ENCODE measurements at places on chromosomes 1 and 21.
A peak's percentile ranks its signal among the peaks of the same experiment; 100 is the strongest.

- no peak for DNase-seq
Measured at GRCh38 chr1:213474054-213474453, 423.0 kb downstream of the RPS6KC1 start.

DNA sequence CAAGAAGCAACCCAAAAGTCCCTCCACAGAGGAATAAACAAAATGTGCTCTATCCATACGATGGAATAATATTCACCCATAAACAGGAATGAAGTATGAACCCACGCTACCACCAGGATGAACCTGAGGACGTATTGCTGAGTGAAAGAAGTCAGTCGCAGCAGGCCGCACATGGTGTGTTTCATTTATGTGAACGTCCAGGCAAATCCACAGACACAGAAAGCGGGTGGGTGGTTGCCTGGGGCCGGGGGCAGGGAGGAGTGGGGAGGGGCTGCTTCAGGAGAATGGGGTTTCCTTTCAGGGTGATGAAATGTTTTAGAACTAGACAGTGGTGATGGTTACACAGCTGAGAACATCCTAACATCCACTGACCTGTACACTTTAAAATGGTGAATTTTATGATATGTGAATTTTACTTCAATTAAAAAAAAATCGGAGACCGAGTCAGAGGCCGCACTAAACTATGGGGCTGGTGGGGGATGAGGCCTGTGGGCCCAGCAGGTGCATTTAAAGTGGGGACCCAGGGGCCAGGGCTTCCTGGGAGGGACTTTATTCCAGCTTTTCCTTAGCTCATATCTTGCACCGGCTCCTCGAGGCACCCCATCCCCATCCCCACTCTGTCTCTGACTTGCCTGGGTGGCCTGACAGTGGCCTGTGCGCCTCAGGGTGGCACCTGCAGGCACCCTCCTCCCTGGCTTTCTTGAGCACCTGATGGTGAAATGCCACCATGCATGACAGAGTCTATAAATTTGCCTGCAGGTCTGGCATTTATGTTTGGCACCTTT is 392.6 kb upstream of the VAMP3 start:
- DNase-seq = no peak

DNA sequence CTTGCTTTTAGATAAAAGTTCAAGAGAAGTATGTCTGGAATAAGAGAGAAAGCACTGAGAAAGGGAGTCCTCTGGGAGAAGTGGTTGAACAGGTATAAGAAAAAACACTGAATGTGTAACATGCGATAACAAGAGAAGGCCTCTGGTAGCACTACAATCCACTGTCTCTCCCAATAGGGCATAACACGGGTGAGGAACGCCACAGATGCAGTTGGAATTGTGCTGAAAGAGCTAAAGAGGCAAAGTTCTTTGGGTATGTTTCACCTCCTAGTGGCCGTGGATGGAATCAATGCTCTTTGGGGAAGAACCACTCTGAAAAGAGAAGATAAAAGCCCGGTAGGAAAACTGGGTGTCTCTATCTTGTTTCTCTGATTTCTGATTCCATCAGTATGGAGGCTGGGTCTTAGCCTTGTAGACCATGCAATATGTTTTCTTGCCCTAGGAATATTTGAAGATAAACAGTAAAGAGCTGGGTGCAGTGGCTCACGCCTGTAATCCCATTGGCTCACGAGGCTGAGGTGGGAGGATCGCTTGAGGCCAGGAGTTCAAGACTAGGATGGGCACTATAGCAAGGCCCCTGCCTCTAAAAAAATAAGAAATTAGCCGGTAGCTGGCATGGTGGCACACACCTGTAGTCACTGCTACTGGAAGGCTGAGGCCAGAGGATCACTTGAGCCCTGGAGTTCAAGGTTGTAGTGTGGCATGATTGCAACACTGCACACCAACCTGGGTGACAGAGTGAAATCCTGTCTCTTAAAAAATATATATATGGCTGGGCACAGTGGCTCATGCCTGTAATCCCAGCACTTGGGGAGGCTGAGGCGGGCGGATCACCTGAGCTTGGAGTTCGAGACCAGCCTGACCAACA is 40.4 kb downstream of the DAP3 start:
- peak; percentile 39 for DNase-seq

GRCh38 chr1:235640580-235640979 is 9.0 kb downstream of the GNG4 start:
- no peak for DNase-seq

- no peak for DNase-seq
Measured at GRCh38 chr1:93763704-93764365, 82.2 kb upstream of the BCAR3 start.

DNA sequence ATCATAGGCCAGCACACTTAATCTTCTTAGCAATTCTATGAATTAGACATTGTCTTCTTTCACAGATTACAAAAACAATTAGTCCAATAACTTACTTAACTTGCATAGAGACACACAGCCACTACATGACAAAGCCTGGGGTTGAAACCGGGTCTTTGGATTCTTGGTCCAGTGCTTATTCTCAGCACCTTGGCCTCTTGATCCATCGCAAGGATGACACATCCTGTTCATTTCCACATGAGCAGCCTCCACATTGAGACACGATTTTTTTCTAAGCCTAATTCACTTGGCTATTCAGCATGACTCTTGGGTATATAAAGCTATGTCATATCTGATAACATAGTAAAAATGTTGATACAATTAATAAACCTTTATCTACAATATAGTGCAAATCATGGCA is 221.0 kb upstream of the FOXD3 start:
- no peak for DNase-seq

DNA sequence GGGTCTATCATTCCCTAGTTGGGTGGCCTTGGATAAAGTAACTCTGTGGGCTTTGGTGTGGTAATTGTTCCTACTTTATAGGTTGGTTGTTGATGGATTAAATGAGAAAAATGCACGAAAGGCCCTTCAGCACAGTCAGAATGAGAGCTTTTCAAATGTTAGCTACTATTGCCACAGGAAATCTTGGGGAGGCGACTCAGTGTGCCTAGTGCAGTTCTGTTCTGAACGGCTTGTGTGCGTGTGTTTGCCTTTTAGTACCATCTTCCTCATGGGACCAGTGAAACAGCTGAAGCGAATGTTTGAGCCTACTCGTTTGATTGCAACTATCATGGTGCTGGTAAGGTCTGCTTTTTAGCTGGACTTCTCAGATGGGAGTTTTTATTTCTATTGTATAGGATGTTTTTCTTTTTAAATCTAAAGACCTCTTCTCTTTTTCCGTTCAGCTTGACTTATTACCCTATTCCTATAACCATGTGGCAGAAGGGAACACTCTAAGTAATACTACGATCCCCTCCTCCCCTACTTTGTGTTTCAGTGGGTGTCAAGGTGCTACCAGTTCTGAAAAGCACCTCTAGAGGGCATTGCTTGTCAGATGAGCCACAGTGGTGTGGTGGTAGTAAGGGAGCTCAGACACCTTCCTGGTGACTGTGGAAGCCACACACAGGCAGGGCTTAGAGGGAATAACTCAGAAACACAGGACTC is 9.2 kb downstream of the SFT2D2 start:
- no peak for DNase-seq

GRCh38 chr1:215523128-215523861 is 43.8 kb upstream of the KCTD3 start:
- DNase-seq = no peak

DNA sequence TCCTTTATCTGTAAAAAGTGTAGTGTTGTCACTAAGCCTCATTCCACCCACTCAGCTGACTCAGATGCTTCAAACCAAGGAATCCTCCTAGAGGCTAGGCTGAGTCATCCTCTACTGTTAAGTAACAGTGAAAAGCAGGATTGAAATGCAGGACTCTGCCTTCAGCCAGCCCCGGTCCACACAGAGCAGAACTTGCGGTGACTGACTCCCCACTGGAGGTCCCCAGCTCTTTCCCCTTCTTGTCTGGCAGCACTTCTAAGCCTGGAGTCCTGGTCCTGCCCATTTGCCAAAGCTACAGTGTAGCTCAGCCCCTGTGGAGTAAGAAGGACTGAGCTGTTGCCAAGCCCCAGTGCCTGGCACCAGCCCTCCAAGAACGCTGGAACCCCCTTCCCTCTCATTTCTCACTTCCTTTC is 1.7 kb downstream of the RAB7B start:
- peak; percentile 83 for DNase-seq

DNA sequence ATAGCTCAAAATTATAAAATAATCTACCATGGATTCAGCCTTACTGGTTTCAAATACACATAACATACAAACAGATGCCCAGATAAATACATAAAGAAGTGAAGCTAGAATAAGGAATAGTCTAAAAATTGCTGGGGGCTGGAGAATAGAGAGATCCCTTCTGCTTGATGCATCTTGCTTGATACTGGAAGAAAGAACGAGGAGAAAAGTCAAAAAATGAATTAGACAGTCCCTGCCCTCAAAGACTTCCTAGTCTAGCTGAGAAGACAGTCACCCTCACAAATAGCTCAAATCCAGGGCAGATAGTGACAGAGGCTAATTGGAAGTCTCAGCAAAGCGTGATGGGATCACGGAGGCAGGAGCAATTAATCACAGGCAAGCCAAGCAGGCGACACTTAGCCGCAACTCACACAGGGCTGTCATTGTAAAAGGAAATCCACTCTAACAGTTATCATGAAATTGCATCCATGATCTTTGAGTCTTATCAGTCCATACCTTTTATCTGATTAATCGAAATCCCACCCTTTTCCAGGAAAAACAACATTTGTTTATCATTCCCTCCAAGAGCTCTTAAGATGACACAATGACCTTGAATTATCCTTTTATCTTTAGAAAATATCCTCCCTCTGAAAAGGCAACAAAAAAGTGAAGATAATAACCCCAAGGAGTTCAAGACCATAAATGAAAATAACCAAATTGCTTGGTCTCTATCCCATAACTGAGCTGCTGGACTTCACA is 59.7 kb upstream of the TIAM1 start:
- no peak for DNase-seq

DNA sequence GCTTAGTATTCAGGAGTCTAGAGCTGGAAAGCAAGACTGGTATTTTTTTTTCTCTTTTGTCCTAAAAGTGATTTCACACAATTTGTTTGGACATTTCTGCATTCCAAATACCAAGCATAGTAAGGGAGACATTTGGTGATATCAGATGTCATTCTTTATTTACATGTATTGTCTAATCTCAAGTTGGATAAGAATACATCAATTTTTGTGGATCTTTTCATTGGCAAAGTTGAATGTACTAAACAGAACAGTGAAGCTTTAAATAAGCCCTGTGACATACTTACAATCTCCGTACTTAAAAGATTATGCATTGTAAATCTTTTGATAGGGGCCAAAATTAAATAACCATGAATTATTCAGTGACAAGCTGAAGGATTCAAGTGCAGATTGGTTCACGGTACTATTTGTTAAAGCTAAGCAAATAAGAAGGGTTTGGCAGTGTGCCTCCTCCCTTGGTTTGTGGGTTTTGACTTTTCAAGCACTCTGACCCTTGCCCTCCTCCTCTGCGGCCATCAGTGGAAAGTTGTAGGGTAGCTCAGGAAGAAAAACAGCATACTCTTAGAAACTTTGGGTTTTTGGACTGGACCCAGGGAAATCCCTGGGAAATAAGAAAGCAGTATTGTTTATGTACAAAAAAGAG is 663.7 kb downstream of the ADGRL2 start:
- no peak for DNase-seq

DNA sequence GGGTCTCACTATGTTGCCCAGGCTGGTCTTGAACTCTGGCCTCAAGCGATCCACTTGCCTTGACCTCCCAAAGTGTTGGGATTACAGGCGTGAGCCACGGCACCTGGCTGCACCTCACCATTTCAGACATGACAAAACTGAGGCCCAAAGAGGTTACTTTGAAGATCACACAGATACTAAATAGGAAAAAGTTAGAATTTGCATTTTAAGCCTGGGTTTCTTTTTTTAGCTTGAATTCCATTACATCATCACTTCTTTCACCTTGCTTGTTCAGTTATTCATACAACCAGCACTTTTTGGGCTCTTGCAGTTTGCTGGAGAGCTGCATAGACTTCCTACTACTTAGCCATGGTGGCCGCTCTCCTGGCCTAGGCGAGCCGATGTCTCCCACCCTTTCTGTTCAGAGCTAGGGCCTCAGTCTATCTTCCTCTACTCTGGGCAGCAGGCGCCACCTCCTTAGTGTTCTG is 16.3 kb upstream of the CD2 start:
- DNase-seq = no peak

GRCh38 chr1:52635321-52636089 is 2.5 kb downstream of the SHISAL2A start:
- no peak for DNase-seq

Measured in GM04503 (cell line).